ENCODE measurements at places on chromosomes 2 and 18.

GRCh38 chr2:240182476-240182875 is 42.0 kb upstream of the OTOS start:
- no peak for DNase-seq

DNA sequence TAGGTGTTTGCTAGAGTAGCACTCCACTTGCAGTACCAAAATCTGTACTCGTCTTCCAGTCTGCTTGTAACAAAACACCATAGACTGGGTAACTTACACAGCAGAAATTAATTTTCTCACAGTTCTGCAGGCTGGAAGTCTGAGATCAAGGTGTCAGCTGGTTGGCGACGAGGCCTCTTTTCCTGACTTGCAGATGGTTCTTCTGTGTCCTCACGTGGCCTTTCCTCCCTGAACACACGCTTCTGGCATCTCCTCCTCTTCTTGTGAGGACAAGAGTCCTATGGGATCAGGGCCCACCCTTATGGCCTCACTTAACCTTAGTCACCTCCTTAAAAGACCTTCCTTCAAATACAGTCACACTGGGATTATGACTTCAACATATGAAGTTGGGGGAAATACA is 493.5 kb upstream of the MYT1L start:
- no peak for DNase-seq

DNA sequence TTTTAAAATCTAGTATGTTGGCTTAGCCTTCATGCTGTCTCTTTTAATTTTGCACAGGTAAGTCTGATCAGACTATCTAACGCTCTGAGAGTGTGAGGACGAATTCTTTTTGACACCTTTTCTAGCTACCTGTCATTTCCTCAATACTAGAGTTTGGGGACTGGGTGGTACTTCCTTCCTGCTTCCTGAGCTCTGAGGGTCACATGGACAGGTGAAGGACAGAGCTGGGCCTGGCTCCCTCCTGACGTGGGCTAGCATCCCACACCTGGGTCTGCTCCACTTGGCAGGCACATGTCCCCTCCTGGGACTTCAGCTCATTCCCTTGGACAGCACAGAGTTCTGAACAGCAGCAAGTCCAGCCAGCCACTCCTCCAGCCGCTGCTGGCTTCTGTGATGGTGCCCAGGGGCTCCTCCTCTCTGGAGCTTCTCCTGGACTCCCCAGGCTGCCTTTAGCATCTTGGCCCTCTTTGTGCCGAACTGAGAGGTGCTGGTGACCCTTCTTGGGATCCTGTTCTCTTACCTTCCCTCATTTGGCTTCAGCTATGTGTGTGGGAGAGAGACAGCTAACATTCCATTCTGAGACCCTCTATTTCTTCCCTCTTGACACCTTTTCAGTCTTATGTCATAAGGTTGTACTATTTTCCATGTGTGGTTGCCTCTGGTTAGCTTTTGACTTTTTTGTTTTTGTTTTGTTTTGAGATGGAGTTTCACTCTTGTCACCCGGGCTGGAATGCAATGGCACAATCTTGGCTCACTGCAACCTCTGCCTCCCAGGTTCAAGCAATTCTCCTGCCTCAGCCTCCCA is 106.9 kb downstream of the B3GNT2 start:
- no peak for DNase-seq

DNA sequence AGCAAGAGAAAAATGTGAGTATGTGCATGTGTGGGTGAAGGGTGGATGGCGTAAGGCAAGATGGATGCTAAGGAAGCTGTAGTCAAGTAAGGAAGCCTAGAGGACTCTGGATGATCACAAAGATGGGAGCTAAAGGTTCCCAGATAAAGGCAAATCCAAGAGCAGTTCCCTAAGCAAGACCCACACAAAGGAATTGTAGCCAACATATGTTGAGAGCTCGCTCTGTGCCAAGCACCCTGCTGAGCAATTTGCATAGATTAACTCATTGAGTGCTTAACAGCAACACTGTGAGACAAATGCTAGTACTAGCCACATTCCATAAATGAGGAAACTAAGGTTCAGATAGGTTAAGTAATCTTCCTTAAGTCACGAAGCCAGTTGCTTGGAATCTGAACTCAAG is 132.6 kb downstream of the C1D start:
- no peak for DNase-seq

DNA sequence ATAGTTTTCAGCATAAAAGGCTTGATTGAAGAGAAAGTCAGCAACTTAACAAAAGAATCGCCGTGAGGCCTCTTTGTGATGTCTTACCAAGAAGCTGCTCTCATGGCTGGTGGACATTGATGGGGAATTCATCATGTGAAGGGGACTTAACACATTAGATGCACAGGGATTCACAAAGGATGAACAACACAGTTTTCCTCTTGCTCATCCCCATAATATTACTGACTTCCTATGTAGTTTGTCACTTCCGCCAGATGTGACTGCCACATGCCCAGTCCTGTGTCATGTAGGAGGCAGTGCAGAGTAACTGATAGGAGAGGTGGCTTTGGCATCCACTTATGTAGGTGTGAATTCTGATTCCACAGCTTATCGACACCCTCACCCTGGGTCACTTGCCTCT is 232.6 kb upstream of the LYPD1 start:
- no peak for DNase-seq

GRCh38 chr2:214995926-214996670 is 142.3 kb downstream of the ABCA12 start:
- no peak for DNase-seq

DNA sequence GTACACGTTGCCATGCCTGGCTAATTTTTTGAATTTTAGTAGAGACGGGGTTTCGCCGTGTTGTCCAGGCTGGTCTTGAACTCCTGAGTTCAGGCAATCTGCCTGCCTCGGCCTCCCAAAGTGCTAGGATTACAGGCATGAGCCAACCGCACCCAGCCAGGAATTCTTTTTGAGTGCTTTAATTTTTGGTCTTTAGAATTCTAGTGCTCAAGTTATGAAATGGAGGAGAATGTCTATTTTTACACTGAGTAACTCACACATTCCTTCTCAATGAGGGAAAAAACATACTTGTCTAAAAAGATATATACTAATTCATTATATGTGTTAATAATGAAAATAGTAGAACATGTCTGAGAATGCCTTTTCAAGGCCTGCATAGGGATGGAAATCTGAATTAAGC is 8.5 kb downstream of the ZNF396 start:
- DNase-seq = no peak

GRCh38 chr2:113842919-113843736 is 46.8 kb upstream of the ACTR3 start:
- no peak for DNase-seq

- DNase-seq = no peak
Measured at GRCh38 chr2:85945586-85945985, 56.8 kb upstream of the ST3GAL5 start.

DNA sequence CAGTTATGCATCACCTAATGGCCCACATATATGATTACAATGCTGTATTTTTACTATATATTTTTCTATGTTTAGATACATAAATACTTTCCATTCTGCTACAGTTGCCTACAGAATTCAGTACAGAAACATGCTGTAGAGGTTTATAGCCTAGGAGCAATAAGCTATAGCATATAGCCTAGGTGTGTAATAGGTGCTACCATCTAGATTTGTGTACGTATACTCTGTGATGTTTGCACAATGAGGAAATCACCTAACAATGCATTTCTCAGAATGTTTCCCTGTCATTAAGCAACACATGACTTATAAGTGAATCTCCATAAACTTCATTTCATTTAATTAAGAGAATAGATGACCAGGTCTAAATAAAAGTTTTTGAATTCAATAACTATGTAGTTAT is 43.5 kb downstream of the SLC38A11 start:
- DNase-seq = no peak

DNA sequence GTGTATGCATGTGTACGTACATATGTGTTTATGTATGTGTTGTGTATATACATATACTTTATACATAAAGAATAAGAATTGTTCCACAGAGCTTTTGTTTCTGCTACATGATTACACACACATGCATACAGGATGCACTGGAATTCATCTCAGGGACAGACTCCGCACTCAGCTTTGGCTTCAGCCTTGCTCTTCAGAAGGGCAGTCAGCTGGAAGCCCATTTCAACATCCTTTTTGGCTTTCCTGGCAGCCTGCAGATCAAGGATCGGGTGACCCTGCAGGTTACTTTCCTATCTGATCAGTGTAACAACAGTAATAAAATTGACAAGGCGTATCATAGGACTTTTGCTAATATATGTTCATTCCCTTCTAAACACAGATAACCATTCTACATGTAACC is 144.1 kb upstream of the COPS8 start:
- DNase-seq = no peak

GRCh38 chr2:172606285-172606684 is 50.4 kb downstream of the PDK1 start:
- DNase-seq = no peak

DNA sequence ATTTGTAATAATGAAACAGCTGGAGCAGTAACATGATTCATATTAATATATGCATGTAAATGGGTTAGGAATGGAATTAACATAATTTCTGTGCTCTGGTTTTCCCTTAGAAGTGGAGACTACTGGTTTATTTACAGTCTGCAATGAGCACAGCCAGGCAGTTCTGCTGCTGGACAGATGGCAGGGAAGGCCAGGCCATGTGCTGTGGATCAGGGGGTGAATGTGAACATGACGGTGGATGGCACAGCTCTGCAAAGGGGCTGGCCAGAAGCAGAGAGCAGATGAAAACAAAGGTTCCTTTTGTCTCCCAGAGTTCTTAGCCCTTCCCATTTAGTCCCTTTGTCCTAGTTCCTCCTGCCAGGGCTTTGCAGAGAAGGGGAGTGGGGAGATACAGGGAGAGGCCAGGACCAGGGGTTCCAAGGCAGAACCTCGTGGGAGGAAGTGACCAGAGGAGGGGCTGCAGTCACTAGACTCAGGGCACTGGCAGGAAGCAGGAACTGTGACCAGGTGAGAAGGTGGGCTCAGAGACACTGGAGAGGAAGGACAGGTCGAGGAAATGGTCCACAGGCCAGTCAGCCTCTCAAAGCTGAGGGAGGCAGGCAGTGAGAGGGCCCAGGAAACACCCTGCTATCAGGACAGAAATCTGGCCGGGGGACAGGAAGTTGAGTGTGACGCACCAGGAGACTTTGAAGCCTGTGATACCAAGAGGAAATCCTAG is 112.9 kb upstream of the ATP8B1 start:
- DNase-seq = no peak

GRCh38 chr2:180655393-180655792 is 325.0 kb upstream of the UBE2E3 start:
- DNase-seq = no peak

GRCh38 chr18:9160014-9160413 is 23.4 kb downstream of the ANKRD12 start:
- DNase-seq = no peak

DNA sequence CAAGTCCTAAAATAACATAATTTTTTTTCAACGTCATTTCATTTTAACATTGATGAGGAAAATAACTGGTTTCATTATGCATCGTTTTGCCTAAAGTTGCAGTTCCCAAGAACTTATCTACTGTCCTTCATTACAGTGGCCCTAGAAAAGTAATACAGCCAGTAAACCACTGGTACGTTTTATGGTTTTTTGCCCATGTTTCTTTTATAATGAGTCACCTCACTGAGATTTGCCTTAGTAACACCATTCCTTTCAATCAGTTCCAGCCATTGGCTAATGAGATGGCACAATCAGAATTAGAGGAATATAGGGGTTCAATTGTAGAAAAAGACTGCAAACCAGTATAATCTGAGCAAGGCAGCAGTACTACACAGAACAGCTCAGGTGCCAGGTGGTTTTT is 422.6 kb upstream of the LYPD1 start:
- DNase-seq = no peak

GRCh38 chr2:33729353-33729752 is 130.3 kb upstream of the FAM98A start:
- DNase-seq = no peak

- no peak for DNase-seq
Measured at GRCh38 chr2:64348386-64349130, 105.4 kb upstream of the LGALSL start.

GRCh38 chr18:623761-624620 is 27.2 kb downstream of the CLUL1 start:
- no peak for DNase-seq

DNA sequence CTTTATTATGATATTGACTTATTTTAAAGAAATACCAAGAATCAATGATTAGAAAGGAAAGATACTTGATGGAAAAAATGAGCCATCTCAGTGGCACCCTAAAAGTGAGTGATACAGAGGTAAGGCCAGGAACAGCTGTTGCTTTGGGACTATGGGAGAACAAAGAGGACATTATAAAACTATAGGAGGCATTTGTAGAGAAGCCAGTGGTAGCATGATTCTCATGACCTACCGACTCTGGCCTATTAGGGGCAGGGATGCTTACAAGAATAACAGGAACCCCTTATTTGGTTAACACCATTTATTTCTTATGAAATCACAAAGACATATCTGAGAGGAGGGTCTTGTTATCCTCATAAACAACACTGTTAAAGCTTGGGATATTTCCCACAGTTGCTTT is 162.2 kb downstream of the RIT2 start:
- no peak for DNase-seq

- DNase-seq = no peak
Measured at GRCh38 chr2:230599853-230600252, 112.8 kb upstream of the CAB39 start.

GRCh38 chr2:26716769-26717168 is 24.2 kb downstream of the KCNK3 start:
- DNase-seq = no peak

DNA sequence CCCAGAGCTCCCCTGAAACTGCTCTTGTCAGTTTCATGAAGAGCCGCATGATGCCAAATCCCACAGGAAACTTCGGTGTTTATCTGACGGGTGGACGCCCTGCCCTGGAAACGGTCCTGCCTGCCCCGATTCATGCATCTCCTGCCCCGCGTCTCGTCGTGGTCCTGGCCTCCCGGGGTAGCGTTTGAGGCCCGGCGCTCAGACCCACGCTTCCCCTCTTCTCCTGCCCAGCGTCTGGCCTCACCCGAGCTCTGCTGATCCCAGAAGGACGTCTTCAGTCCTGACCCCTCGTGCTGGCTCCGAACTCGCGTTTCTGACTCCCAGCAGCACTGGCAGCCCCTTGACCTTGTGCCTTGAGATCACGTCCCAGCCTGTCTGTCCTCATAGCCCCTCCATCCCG is 180.5 kb downstream of the TMEM18 start:
- DNase-seq = no peak

DNA sequence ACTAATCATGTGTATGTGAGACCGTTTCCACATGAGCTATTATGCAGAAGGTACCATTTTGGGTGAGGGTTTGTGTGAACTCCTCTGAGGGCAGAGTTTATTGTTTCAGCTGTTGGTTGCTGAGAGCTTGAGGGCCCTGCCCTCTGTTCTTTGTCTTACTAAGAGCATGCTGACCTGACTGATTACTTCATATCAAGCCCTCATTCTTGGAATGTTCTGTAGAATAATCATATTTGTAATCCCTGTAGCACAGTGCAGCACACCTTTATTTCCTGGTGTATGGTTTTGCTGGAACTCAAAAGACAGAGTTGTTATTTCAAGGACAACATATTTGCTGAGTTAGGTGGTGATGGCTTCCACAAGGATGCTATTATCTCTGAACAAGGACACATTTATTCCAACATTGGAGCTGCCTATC is 118.5 kb downstream of the GALNT3 start:
- no peak for DNase-seq

Data from stimulated activated CD8-positive, alpha-beta memory T cell treated with anti-CD3 and anti-CD28 coated beads, Interleukin-2, amount 100 ng/mL, for 1 hour (primary cell).